ENCODE measurements at places on chromosomes 11 and 22.

DNA sequence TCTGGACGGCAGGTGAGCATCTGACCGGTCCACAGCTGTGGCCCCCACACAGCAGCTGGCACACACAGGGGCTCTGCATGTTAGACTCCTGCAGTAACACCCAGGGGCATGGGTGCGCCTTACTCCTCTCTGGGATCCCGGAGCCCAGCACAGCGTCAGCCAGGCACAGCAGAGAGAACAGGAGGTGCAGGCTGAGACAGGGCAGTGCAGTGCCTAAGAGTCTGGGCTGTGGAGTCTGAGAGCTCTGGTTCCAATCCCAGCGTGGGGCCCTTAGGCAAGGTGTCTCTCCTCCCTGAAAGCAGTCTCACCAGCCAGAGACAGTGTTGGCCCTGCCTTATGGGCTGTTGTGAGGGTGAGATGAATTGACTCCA is 2.3 kb downstream of the NUDT8 start:
- DNase-seq: no peak

DNA sequence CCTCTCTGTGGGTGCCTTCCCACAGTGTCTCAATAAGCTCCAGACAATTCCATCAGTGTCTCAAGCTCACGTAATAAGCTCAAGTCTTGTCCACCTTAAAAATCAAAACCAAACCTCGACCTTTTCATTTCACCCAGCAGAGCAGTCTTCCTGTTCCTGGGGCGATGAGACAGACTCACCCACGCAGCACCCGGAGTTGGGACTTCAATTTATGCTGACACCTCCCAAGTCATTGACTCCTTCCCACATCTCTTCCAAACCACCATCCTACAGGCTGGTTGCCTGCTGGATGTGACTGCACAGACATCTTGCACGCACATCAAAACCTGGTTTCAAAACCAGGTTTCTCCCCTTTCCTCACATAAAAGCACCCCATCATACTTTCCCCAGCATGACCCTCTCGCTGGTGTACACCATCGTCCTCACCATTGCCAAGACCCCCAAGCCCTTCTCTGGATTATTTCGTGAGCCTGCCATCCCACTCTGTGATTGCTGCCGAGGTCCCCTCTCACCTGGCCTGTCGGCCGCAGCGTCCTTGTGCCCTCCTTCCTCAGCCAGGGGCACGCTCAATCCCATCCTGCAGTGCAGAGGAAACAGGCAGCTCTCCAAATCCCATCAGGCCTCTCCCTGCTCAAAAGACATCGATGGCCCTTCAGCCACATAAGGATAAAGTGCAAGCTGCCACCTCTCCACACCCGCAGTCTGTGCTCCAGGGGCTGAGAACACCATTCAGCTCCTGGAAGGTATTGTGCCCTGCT is 45.1 kb upstream of the FBXO3 start:
- DNase-seq: no peak

GRCh38 chr11:9357041-9357440 is 27.4 kb upstream of the IPO7 start:
- DNase-seq: no peak

DNA sequence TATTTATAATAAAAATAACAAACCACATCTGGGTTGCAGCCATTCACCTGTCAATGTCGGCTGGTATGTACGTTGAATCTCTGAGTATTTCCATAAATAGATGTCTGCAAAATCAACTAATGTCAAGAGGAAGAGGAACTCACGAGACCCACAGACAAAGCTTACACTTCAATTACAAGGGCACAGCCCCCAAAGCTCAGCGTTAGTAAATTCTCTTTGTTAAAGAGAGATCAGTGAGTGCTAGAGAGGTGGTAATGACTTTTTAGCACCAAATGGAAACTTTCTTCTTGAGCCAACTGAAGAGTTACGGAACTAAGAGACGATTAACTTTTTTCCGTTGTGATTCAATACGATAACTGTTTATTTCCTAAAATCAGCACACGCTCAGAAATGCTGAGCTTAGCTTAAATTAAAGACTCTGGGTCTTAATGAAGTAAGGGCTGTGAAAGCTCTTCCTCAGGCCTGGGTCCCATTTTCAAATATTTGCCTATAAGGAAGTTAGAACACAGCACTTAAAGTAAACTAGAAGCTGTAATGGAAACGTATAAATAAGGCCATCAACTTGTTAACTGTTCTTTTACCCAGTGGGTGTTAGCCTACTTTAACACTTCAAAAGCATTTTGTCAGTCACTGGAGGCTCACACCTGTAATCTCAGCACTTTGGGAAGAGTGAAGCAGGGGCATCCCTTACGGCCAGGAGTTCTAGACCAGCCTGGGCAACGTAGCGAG is 22.8 kb upstream of the TFIP11 start:
- no peak for DNase-seq

- DNase-seq: no peak
Measured at GRCh38 chr11:103228807-103229206, 119.6 kb downstream of the DYNC2H1 start.

DNA sequence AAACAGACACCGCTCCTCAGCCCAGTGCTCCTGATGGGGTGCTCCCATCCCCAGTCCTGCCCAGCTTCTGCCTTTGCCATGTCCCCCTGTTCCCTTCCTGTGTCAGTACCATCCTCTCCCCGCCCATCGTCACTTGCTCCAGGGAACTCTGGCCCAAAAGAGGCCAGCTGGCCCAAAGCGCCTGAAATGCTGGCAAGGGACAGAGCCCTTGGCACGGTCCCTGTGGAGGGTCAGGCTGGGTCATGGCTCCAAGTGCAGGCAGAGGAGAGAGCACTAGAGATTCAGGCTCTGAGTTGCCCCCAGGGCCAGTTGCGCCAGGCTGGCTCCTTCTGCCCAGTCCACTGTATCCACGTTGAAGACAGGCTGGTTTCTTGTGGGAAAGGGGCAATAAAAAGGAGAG is 8.4 kb upstream of the HDHD5 start:
- no peak for DNase-seq

DNA sequence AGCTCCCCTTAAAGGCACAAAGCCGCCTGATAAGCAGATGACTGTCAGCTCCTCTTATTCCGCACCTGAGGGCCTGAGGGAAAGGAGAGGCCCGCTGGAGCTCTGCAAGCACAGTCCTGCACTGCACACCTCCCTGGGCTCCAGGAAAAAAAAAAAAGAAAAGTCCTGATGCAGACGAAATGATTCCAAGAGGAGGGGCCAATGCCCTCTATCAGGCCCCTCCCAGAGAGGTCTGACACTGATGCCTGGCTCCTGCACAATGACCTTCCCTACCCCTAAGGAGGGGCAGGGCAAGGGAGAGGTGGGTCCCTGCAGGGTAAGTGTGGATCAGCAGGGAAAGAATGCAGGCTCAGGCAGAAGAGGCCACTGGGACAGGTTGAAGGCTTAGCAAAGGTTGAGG is 572.7 kb downstream of the SOX6 start:
- DNase-seq: no peak

DNA sequence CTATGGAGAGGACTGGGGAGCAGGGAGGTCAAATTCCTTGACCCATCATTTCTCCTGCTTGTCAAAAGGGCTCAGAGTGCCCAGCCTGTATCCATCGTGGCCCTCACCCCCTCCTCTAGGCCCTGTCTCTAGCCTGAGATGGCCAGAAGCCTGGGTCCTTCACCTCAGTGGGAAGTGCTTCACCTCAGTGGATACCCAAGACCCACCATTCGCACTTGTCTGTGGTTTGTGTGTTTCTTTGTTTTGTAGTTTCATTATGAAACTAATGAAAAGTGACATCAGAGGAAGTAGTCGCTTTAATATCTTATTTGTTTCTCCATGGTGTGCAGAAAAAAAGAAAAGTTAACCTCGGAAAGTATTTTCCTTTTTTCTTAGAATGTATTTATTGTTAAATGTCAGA is 194.0 kb upstream of the CADM1 start:
- DNase-seq: no peak

Data from NCI-H1417 treated with DMSO at 0.1 percent for 48 hours (cell line).